Activated CD4-positive, alpha-beta T cell treated with anti-CD3 and anti-CD28 coated beads, Interleukin-2, amount 50 U/mL, for 1 hour (primary cell): ENCODE measurements at places on chromosomes 7 and 10.

GRCh38 chr10:24453404-24453830 is 244.5 kb downstream of the KIAA1217 start:
- no peak for DNase-seq

GRCh38 chr10:125006188-125006680 is 64.3 kb downstream of the ZRANB1 start:
- no peak for DNase-seq

- DNase-seq: no peak
Measured at GRCh38 chr7:114084002-114084471, 165.2 kb upstream of the PPP1R3A start.

GRCh38 chr7:131235489-131236317 is 92.0 kb upstream of the MKLN1 start:
- peak; percentile 64 for DNase-seq

GRCh38 chr7:66925255-66925654 is 4.2 kb downstream of the TMEM248 start:
- DNase-seq: no peak

DNA sequence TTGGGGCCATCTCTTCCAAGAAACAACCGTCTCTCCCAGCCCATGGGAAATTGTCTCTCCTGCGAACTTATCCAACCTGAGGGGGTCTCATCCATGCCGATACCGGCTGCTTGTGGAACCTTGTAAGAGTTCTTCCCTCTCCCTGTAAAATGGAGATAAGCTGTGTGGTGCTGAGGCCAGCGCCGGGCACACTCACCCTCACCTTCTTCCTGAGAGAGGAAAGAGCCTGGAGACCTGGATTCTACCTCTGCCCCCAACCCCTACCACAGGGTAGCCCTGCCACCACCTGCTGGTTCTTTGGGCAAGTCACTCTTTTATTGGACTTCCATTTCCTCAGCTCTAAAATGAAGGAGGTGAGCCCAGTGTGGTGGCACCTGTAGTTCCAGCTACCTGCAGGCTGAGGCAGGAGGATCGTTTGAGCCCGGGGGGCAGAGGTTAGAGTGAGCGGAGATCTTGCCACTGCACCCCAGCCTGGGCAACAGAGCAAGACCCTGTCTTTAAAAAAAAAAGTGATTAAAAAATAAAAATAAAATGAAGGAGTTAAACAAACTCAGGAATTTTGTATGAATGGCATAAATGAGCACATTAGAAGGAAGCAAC is 38.4 kb upstream of the PSAP start:
- DNase-seq: no peak

- DNase-seq: peak; percentile 56
Measured at GRCh38 chr7:138001529-138002095, at the start of gene CREB3L2. TSS of gene CREB3L2 (minus strand) at chr7:138002086. CDS start at chr7:138001705, 381 bp downstream.

DNA sequence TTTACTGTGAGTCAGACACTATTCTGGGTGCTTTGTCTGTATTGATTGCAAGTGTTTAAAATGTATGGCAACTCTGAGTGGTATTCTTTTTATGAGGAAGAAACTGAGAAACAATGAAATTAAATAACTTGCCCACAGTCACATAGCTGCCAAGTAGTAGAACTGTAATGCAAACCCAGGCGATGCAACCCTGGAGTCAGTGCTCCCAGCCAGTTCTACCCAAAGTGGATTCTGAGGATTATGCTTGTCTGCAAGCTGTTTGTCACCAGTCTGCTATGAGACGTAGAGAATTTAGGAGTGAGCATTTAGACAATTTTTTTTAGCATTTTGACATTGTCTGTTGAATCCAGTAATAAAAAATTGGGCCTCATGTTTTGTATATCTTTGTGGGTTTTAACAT is 306.0 kb upstream of the LRGUK start:
- DNase-seq: no peak

- DNase-seq: no peak
Measured at GRCh38 chr7:35257251-35258124, 3.6 kb upstream of the TBX20 start.

DNA sequence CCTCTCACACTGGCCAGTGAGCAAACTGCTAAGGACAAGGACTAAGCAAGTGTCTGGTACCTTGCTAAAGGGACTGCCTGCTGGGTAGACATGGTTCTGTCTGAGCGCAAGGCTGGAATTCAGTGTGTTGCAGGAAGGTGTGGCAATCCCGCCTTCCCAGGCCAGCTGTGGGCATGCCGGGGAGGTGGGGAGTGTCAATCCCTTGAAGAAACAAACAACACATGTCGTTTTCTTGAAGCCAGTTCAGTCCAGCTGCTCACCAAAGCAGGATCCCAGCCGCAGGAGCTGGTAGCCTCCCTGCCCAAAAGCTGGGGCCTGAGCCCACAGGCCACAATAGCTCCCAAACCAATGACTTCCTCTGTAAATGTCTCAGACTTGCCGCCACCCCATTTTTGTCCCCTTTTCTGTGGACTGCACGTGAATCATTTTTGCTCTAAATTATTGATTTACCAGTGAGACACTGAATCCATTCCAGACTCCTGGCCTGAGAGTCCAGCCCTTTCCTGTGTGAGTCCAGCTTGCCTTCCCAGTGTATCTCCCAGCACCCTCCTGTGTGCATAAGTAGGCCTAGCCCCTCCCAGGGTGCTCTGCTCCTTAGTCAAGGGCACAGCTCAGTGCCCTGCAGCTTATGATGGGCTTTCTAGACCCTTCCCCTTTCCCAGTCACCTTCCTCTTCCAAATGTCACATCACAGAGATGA is 166.8 kb downstream of the RGS10 start:
- DNase-seq: no peak

GRCh38 chr7:34723866-34724490 is 66.0 kb downstream of the NPSR1 start:
- DNase-seq: no peak

- no peak for DNase-seq
Measured at GRCh38 chr7:51774178-51774577, 457.6 kb upstream of the COBL start.

GRCh38 chr7:101175664-101176063 is 4.4 kb downstream of the NAT16 start:
- no peak for DNase-seq

GRCh38 chr10:89097226-89097625 is 106.6 kb downstream of the FAS start:
- DNase-seq: no peak

DNA sequence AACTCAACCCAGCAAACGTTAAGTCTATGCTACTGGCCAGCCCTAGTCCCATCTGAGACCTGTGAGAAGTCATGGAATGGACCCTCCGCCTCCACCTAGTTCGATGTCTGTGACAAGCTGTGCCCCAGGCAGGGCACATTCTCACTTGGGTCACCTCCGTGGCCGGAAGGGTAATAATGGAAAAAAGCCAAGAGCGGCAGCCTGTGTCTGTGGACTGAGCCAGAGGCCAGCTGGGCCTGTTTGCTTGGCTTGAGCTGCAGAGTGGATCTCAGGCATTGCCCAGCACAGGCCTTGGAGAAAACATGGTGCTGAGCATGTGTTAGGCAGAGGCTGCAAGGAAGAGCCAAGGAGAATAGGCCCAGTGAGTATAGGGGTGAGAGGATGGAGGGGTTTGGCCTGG is 97.8 kb downstream of the GALNT17 start:
- DNase-seq: no peak

DNA sequence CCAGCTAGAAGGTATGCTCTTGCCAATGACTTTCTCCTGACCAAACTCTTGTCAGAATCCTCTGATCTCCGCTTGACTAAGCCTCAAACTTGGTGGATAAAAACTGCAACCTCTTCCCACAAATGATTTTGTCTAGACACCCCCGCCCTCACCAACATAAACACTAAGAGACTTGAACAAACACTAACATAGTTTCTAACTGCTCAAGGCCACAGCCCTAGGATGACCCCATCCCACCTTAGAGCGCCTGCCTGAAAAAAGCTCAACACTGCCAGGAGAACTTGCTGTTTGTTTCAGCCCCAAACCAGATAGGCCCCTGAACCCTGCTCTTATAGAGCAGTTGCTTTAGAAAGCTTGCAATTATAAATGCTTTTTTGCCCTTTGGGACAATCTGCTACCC is 71.8 kb downstream of the LRRN3 start:
- DNase-seq: no peak

- no peak for DNase-seq
Measured at GRCh38 chr7:95367606-95368005, 28.6 kb downstream of the PON3 start.

DNA sequence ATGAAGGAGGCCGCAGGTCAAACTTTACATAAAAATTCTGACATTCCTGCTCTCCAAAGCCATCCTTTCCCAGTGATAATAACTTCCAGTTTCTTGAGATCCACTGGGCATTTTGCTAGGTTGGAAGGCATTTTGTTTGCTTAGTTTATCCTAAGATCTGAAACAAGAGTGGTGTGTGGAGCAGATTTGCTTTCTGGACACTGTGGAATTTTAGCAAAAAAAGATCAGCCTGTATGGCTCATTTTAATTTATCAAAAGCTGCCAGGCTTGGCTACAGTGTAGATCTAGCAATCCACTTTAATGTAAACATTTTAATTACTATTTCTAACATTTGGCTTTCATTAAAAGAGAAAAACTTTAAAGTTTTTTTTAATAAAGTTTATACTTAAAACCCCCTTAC is 124.8 kb downstream of the SAMD9 start:
- no peak for DNase-seq

DNA sequence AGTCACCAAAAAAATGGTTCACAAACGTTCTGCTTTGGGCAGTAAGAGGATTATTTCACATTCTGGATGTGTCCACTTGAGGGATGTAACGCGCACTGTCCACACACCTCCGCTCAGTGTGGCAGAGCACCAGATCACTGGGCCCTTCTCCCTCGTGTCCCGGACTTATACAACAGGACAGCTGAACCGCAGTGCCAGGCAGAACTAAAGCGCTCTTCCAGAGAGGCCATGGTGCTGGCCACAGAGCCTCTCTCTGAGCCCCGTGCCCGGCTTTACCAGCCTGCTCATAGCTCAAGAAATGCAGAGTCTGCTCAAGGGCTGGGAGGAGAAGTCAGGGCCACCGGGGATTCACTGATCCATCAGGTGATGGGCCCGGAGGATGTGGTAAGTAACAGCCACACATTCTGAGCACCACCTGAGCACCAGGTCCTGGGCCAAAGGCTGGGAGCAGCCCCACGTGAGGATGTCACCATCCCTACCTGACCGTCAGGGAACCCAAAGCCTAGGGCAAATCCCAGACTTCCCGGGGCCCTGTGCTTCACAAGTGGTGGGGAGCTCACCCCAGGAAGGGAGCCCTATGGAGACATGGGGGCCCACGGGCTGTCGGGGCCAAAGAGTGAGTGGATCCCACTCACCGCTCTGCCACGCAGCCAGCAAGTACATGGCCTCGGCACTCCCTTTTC is 74.9 kb downstream of the FAM53B start:
- DNase-seq: no peak

DNA sequence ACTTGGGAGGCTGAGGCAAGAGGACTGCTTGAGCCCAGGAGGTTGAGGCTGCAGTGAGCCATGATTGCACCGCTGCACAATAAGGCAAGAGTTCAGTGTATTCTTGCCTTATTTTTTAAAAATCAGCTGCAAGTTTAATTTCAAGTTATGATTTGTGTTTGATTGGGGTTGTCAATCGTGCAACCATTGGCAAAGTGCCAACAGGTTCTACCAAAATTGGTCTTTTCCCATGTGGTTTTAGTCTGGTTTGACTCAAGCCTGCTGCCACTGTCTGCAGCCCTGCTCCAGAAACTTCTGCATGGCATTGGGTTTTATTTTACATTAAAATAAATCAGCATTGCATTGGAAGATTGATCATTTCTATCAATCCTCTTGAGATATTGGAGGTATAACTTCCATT is 72.7 kb downstream of the PTPRE start:
- DNase-seq: no peak

DNA sequence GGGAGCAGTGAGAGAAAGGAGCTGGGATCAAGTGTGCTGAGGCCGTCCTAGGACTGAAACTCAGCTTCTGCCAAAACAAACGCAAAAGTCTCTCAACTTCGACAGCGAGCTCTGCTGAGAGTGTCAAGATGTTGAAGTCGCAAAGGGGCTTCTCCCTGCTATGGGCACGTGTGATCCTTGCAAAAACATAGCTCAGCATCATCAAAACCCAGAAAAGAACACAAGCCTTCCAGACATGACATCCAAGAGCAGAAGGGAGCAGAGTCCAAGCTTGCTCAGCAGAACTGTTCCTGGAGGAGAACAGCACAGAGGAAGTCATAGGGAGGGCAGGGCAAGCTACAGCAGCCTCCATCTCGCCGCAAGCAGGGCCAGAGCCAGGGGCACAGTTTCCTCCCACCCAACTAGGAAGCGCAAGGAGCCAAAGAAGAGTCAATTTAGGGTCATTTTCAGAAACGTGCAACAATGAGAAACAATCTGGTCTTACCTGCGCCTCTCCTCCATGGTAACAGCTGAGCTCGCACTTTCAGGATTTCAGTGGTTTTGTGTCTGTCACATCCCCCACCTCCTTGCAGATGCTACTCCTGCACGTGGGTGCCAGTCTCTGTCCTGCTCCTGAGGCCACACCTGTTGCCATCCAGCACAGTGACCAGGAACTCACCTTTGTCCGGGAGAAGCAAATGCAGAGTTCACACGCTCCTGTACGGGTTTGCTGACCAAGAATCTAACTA is 113.9 kb downstream of the DIP2C start:
- no peak for DNase-seq

GRCh38 chr7:94178230-94178629 is 174.1 kb upstream of the BET1 start:
- no peak for DNase-seq

- DNase-seq: no peak
Measured at GRCh38 chr7:150421831-150422230, 28.6 kb upstream of the GIMAP8 start.

DNA sequence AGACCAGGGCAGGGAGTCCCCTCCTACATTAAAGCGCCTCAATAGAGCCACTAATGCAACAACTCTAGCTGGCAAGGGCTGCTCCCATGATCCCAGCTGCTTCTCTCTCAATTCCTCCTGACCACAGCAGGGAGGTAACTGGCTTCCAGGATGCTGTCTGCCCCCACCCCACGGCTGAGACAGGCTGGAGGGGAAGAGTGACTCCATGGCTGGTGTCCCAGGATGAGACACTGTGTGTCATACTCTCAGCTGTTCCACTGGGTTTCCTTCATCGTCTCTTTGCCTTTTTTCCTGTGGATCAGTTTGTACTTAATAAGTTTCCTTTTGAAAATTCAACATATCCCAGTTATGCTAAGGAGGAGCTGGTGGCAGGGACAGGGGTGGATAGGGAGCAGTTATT is 27.7 kb upstream of the MYH16 start:
- DNase-seq: no peak

DNA sequence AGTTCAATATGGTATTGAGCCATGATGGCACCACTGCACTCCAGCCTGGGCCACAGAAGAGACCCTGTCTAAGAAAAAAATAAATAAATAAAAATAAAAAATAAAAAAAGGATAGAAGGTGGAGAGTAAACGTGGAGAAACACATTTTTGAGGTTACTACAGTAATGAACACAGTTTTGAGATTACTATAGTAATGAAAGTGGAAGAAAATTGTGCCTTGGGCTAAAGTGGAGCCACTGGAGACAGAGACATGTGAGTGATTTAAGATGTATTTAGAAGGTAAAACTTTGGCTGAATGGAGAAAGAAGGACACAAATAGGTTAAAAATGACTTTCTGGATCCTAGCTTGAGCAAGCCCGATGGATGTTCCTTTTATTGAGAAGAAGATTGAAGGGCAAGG is 76.8 kb downstream of the HGF start:
- DNase-seq: no peak
